NCI-H1048 (cell line): ENCODE measurements at places on chromosomes 6 and 20.

DNA sequence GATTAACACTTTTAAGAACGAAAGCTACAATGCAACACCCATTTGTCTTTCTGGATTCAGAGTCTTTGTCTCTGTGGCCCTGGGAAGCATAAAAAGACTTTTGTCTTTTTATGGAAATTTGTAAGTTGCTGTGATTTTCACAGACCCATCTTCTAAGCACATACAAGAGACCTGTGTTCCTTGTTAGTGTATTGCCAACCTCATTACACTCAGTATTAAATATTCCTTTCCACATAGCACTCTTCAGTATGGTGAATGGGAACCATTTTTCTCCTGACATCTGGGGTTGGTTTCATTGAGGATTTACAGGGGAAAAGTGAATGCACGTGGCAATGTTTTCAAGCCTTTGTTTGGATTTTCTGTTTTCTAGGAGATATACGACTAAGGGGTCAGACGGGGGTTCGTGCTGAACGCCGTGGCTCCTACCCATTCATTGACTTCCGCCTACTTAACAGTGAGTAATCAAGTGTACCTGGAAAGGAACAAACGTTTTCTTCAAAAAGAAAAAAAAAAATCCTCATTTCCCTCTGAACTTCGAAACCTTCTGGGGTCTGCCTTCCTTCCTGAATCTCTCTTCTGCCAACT, 141.7 kb downstream of the MTFR2 start:
- DNase-seq: no peak

DNA sequence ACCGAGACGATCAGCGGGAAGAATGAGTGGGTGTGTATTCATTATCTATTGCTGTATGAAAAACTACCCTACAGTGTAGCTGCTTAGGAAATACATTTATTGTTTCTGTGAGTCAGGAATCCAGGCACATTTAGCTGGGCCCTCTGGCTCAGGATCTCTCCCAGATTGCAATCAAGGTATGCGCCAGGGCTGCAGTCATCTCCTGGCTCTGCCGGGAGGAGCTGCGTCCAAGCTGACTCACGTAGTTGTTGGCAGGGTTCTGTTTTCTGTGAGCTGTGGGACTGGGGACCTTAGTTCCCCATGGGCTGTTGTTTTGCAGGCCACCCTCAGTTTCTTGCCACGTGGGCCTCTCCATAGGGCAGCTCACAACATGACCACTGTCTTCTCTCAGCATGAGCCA, 68.2 kb upstream of the FUCA2 start:
- DNase-seq: no peak

GRCh38 chr6:85640821-85641220, 1.9 kb downstream of the SYNCRIP start:
- no peak for DNase-seq

DNA sequence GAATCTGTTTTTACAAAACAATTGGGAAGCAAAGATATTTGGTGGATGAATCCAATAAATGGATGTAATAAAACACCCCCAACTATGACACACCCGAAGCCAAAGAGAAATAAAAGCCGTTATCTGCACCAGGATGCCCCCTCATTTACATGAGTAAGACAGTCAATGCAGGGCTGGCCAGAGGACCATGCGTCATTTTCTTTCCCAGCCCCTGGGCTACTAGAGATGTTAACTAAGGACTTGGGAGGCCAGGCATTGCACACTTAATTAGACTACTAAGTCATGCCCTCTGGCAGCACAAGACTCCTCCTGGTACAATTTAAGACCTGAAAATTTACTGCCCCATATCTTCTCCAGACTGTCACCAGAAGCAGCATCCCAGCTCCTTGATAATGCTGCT, 3.2 kb downstream of the LEMD2 start:
- DNase-seq: no peak

- no peak for DNase-seq
Observed at GRCh38 chr6:151914484-151914883, 107.0 kb downstream of the ESR1 start.

GRCh38 chr6:14735956-14736486, 509.8 kb upstream of the JARID2 start:
- no peak for DNase-seq

- DNase-seq: no peak
Observed at GRCh38 chr6:16698997-16699868, 62.0 kb downstream of the ATXN1 start.

DNA sequence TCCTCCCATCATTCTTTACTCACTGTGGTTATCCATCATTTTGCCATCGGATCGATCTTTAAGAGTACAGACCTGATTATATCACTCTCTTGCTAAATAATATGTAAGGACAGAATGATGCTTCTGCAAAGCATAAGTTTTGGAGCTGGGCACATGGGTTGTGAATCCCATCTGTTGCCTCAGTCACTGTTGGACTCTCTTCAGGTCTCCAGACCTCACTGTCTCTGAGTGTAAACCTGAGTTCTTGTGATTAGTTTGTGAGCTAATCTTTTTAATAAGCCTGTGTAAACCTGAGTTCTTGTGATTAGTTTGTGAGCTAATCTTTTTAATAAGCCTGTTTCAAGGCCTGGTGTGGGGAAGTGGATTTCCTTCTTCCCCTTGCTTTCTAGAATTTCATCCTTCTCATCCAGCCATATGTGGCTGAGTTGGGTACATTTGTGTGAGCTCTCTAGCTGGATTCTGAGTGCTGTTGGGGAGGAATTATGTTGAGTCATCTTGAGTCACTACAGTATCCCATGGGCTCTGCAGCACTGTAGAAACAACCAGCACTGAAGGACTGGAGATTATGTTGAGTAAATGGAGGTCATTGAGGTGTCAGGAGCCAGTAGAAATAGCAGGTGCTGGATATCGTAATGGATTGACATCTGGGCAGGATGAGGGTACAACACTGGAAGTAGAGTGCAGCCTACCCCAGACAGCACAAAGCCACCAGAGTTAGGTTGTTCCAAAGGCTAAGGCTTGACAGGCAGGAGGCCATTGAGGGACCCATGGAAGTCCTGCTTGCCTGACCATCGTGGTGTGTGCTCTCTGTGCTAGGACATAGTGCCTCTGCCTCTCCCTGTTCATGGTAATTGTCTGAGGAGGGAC, 52.4 kb downstream of the SCAND1 start:
- no peak for DNase-seq

- no peak for DNase-seq
Observed at GRCh38 chr20:43151901-43152300, 37.8 kb downstream of the PTPRT start.

GRCh38 chr20:22217712-22218352, 366.5 kb downstream of the FOXA2 start:
- no peak for DNase-seq

- DNase-seq: no peak
Observed at GRCh38 chr6:31489086-31489485, 8.9 kb upstream of the MICB start.

DNA sequence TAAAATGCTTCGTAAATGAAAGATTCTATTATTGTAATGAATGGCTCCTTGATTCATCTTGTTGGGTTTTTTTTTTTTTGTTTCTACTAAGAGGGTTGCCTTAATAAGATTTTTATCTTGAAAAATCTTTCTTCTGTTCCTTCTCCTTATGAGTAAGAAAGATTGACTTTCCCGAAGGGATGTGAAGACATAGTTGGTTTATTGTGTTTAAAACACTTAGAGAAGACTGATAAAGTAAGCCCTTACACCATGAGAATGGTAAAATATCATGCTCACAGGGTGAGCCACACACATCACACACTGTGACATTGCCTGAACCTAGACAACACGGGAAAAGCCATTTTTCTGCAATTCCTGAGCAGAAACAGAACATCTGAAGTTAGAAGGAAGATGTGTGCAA, 317.2 kb upstream of the TCF21 start:
- no peak for DNase-seq

GRCh38 chr20:34997131-34997561, 41.5 kb downstream of the MYH7B start:
- DNase-seq: no peak

DNA sequence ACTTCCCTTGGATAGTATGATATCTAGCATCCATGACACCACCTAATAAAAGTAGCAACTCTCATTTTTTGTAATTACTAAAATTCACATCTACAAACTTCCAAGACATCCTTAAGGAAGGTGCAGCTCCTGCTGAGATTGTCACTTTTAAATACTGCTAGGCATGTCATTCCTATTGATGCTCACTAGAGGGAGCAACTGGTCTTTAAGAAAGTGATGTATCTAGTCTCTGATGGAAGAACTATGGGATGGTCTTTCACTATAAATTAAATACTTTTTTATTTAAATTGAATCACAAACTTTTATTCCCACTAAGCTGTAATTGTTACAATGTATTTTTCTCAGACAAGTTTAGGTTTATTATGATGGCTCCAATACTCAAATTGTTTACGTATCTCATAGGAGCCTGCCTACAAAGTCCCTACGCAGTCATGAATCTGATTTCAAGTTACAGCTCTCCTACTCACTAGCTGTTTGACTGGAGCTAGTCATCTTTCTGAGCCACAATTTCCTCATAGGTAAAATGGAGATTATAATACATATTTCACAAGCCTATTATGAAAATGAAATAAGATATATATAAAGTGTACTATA, 8.1 kb upstream of the TSPYL1 start:
- DNase-seq: no peak

DNA sequence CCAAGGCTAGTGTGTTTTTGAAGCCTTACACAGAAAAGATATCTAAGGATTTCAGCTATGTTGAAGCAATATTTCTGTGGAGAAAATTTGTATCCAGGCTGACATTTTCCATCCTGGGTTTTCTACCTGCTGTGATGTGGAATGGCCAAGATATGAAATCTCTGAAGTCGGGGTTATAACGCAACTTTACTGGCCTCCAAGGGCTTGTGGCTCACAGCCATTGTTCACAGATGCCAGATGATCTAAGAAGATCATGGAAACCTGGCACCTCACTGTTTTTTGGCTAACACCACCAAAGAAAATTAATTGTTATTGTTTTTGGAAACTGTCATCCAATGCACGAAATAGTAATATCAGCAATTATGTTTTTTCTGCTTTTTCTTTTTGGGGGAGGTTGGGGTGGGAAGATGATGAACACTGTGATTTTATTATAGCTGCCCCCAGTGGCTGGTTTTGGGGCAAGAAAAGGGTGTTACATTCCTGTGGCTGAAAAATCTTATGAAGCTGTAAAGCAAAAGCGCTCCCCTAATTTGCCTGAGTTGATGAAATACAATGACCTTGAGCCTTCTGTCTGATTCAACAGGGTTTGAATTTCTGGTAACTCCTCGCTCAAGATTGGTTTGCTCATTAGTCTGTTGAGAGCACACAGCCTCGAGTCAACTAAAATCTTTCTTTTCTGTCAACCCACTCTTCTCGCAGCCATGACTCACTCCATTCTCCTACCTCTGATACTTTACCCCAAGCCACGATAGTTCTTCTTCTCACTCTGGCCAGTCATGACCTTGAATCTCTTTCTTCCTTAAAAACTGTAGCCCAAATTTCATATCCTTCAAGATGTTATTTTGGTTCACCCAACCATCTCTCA, 236.7 kb downstream of the PAX1 start:
- DNase-seq: no peak

DNA sequence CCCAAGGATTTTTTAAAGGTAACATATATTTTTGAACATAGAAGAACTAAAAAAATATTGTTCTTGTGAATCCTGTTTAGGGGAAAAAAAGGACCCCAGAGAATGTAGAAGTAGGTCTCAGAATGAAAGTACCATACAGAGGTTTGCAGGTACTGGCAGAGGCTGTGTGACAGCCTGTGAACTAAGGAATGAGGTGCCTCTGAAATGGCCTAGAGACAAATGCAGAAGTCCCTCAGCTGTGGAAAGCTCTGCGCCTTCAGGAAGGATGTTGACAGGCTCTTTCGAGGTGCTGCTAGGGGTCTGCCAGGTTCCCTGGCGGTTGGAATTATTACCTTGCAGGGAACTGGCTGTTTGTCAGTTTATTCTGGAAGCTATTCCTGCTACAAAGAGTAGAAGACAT, 8.6 kb upstream of the TUBB2B start:
- DNase-seq: no peak

- no peak for DNase-seq
Observed at GRCh38 chr20:38278131-38278530, 17.6 kb upstream of the KIAA1755 start.

DNA sequence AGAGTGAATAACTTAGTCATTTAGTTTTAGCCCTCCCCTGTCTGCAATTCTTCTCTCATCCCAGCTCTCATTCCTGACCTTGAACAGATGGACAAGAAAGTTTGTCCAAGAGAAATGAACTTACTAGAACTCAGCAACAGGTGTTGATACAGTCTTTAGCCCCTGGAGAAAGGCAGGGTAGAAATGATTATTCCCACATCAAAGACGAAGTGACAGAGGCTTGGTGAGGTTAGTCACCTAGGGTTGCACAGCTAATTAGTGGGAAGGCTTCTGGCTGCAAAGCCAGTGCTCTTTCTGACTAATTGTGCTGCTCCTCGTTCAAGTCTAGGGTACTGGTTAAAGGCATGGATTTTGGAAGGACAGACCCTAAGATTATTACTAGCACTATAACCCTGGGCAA, 4.5 kb downstream of the ZDHHC14 start:
- no peak for DNase-seq

GRCh38 chr20:42549496-42549895, 640.2 kb downstream of the PTPRT start:
- DNase-seq: no peak

DNA sequence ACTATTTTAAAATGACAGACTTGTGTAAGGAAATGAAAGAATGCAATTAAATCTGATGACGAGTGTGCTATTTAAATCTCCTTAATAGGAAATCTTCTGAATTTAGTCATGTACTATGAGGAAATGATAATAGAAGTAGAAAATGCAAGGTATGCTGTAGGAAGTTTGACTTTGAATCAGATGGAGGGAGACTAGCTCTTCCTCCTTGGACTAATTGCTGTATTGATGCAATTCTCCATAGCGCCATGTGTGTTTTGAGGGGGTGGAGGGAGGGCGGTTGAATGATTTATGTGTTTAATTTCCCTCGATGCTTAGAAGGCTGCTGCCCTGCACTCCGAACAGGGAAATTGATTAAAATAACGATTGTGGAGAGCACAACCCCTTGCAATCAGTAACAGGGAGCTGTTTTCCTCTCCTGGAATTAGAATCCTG, 214.4 kb upstream of the PRND start:
- no peak for DNase-seq

GRCh38 chr6:130118236-130118635, 99.9 kb downstream of the L3MBTL3 start:
- DNase-seq: no peak

GRCh38 chr6:83462524-83462923, 31.7 kb upstream of the ME1 start:
- DNase-seq: no peak
